ENCODE measurements at places on chromosomes 12 and 14.

DNA sequence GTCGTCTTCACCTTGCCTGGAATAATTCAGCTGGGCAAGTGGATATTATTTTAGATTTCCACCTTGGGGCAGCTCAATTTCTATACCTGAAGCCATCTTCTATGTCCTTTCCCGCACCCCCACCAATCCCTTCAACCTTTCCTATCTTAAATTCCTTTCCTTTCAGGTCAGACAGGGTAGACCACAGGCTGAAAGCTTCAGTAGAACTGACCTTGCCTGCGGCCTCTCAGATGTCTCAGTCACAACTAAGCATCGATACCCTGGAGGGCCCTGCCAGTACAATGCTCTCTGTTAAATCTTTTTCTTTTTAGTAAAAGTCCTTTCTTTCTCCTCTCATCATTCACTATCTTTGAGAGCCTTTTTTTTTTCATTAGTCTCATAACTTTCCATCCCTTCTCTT lies 38.9 kb downstream of the SLC2A14 start:
- DNase-seq: no peak

DNA sequence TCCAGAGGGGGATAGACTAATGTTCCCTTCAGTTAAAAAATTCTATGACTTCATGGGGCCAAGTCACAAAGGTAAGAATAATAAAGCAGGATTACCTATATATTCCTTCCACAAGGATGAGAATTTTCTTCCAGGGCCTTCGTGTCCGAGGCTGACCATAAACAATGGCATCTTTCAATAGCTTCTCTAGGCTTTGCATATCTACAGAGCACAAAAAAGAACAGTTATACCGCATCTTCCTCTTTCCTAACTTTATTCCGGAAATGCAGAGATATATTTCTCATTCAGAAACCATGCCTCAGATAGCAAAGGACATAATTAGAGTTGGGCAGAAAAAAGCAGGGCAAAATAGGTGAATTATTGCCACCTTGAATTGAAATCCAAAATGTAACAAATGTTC lies 58.3 kb upstream of the ISM2 start:
- DNase-seq: no peak

- DNase-seq: no peak
Observed at GRCh38 chr12:21583587-21583986, 21.1 kb downstream of the GYS2 start.

- DNase-seq: no peak
Observed at GRCh38 chr14:77319422-77319821, 1.3 kb downstream of the POMT2 start.

GRCh38 chr12:53217051-53217930 lies 10.2 kb upstream of the ITGB7 start:
- no peak for DNase-seq

GRCh38 chr14:73189651-73190050 lies 47.7 kb upstream of the PAPLN start:
- DNase-seq: no peak

DNA sequence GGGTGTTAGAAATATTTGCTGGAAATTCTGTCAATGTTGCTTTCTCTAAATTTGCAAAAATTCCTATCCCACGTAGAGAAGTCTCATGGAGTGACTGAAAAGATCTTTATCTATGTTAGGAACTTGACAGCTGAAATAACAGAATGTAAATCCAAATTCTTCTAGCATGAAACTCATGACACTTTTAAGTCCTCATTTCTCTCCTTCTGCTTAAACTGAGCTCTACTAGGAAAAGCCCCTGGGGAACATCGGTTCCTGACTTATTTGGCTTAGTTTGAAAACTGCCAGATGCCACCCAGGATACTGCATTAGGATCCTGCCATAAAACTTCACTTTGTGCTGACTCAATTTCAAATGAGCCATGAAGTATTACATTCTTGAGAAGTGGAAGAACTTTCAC lies 426.0 kb downstream of the GALC start:
- DNase-seq: no peak

DNA sequence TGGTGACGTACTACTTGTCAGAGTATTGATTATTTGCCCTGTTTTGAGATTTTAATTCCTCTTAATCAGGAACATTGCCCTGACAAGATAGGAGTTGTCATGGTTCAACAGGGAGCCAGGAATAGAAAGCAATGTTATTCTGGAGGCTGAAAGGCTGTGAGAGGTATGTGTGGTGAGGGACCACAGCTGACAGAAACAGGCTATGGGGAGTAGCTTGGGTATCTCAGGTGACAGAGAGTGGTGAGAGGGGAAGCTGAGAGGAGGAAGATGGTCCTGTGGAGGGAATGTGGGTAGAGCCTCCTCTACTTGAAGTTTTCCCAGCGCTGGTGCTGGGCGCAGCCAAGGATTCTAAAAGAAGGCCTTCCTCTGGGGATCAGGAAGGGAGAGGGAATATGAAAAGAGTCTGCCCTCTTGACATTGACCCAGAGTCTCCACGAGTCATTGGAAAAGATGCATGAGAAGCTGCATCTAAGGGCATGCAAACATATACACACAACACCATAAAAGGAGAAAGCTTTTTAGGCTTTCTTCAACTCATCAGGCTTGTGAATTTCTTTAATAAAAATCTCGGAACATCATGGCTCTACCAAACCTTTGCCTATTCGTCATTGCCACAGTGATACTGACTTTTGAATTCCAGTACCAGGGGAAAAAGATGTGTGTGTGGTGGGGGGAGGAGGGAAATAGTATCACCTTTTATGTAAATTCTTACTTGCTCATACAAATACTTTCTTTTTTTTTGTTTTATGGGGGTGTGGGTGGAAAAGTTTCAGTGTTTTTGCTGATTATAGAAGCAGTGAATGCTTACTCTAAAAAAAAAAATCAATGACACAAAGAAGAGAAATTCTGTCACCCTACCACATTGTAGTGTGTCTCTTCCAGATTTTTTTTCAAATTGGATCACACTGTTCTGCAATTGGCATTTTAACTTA lies 39.9 kb upstream of the DHRS7 start:
- no peak for DNase-seq

DNA sequence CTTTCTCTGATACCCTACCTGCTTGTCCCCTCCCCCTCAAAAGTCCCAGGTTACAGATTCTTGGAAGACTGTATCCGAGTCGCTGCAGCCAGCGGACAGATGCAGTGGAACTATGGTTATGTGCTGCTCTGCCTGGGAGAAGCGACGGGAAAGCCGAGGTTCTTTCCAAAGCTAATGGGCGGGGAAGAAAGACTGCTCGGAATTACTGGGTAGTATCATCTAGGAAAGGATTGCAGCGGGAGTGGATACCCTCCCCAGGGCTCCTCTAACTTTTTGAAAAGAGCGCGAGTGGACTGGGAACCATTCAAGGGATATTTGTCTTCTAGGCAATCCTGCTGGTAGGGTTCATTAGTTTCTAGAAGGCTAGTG lies 1.4 kb downstream of the PTHLH start:
- no peak for DNase-seq

GRCh38 chr12:20368651-20369304 lies 441 bp downstream of the PDE3A start:
- no peak for DNase-seq

- DNase-seq: no peak
Observed at GRCh38 chr12:65536876-65537681, 258.6 kb downstream of the MSRB3 start.

GRCh38 chr12:93137656-93138612 lies 208.8 kb upstream of the EEA1 start:
- no peak for DNase-seq

- no peak for DNase-seq
Observed at GRCh38 chr12:114649585-114649984, 34.4 kb downstream of the TBX3 start.

DNA sequence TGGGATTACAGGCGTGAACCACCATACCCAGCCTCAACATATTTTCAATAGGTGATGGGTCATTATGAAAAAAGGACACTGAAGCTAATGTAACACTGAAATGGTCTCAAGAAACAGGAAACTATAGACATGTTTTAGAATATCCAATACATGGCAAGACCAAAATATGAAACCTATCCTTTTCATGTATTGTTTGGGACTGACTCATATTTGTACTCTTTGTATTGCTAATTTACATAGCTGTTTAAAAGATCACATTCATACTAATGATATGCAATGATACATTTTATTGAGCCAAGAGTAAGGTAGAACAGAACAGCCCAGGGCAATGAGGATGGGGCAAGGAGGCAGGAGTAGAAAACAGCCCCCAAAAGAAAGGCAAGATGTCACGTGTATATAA lies 32.6 kb downstream of the RESF1 start:
- DNase-seq: no peak

DNA sequence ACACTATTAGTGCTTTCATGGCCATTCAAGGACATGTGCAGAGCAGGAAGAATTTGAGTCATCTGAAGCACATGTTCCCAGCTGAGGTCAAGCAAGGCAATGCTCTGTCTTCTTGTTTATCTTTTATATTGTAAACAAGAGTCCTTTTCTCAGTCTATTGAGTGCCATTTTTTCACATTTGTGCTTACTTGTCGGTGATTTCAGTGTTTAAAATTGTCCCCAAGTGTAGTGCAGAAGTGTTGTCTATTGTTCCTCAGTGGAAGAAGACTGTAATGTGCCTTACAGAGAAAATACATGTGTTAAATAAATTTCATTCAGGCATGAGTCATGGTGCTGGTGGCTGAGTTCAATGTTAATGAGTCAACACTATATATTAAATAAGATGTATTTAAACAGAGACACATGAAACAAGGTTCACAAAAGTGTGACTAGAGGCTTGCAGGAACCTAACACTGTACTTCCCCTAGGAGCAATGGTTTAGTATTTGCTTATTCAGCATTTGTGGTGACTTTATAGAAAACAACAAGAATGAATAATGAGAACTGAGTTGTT lies 391.1 kb downstream of the LRIG3 start:
- DNase-seq: no peak

GRCh38 chr12:110585231-110585799 lies 2.2 kb upstream of the PPTC7 start:
- no peak for DNase-seq

- DNase-seq: no peak
Observed at GRCh38 chr12:26845057-26845666, 12.2 kb upstream of the ITPR2 start.

- no peak for DNase-seq
Observed at GRCh38 chr12:7899755-7900154, 27.0 kb upstream of the SLC2A14 start.

All from stimulated activated CD8-positive, alpha-beta memory T cell treated with anti-CD3 and anti-CD28 coated beads, Interleukin-4, amount 100 ng/mL, for 1 hour (primary cell).